ENCODE measurements at places on chromosomes 12 and 14.

DNA sequence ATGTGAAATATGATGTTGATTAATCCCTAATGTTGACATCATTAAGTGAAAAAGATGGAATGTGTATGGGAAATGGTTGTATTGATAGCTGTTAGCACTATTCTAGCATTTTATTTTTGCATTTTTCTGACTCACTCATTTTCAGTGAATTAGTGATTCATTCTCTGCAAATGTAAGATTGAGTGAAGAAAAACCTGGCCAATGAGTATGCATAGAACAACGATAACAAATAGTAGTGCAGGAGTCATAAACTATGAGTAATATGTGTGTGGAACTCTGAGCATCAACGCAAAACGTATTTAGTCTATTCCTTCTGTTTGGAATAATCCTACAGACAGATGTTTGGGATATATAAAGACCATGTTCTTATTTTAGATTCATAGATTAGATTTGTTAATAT, 76.3 kb upstream of the RTL1 start:
- no peak for DNase-seq

GRCh38 chr12:58877243-58877743, 43.0 kb downstream of the LRIG3 start:
- DNase-seq = no peak

DNA sequence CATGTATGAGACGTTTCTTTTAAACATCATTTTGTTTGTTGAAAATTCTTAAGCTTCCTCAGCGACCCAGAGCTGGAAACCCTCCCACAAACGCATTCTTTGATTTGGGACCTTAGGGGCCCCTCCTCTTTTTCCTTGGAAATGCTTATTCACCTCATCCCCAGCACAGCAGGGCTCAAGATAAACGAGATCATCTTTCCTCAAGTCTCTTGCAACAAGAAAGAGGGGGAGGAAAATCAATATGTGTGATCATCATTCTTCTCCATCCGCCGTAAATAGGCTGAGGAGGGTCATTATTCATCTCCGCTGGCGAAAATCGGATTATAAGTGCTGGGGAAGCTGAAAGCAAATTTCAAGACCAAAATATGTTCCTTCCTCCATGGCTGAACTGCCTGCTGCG, 1415.2 kb downstream of the AACS start:
- DNase-seq = no peak

GRCh38 chr12:110619534-110619953, 5.6 kb downstream of the TCTN1 start:
- DNase-seq = no peak

- peak; percentile 24 for DNase-seq
Measured at GRCh38 chr14:68977718-68978171, 1.4 kb downstream of the ACTN1 start.

- no peak for DNase-seq
Measured at GRCh38 chr12:132492522-132492921, 2.6 kb downstream of the FBRSL1 start.

DNA sequence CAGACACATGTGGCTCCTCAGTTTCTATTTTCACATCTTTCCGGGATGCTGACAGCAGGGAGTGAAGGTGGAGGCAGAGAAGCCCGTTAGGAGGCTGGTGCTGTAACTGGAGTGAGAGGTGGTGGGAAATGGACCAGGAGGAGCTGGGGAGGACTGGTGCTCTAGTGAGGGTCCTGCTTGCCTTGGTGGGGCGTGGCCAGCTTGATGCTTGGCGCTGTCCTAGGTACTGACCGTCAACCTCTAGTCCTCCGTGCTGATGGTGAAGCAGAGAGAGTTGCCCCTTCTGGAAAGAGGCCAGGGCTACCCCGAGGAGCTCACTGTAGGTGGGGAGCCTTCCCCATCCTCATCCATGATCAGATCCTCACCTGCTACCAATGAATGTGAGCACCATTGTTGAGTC, 1.4 kb downstream of the TRMT61A start:
- no peak for DNase-seq

GRCh38 chr14:68628605-68629310, 164.1 kb downstream of the ZFP36L1 start:
- peak; percentile 14 for DNase-seq

GRCh38 chr12:102462795-102463465, 17.4 kb downstream of the IGF1 start:
- DNase-seq = no peak

- DNase-seq = no peak
Measured at GRCh38 chr14:99055816-99056215, 216.2 kb downstream of the BCL11B start.

DNA sequence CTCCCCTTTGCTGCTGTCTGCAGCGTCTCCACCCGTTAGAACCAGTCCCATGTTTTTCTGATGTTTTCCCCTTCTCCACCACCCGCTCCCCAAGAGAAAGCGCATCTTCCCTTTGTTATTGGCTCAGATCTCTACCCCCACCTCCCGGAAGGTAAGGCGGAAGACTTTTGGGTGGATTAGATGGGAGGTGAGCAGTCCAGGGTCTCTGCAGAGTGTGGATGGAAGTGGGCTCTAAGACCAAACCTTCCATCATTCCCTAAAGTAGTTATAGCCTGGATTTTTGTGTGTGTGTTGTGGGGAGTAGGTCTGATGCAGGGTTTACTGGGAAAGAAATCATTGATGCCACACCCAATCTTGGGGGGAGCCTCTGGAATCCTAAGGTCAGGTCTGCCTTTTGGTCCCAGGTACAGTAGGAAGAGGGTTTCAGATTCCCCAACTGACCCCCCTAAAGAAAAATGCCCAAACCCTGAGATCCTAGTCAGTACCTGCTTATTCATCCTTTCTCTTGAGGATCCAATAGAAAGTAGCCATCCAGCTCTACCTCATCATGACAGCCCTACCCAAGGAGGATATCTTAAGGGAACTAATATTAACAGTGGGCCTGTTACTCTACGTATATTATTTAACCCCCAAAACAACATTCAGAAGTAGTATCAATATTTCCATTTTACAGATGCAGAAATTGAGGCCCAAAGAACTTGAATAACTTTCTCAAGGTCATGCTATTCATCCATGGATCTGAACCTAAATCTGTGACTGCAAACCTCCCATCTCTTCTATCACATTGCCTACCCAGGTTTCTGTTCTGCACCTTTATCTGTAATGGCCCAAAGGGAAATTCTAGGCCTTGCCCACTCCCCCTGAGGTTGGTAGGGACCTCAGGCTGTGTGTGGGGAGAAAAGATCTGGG, 1.1 kb downstream of the KIF5A start:
- DNase-seq = no peak

GRCh38 chr12:5785601-5786000, 159.5 kb downstream of the ANO2 start:
- no peak for DNase-seq

- DNase-seq = no peak
Measured at GRCh38 chr14:100487304-100487703, 99.9 kb downstream of the BEGAIN start.

- DNase-seq = no peak
Measured at GRCh38 chr12:41188058-41188840, at the start of gene PDZRN4. TSS of gene PDZRN4 (plus strand) at chr12:41188320.

- no peak for DNase-seq
Measured at GRCh38 chr14:103220134-103220981, 97.1 kb downstream of the TNFAIP2 start.

DNA sequence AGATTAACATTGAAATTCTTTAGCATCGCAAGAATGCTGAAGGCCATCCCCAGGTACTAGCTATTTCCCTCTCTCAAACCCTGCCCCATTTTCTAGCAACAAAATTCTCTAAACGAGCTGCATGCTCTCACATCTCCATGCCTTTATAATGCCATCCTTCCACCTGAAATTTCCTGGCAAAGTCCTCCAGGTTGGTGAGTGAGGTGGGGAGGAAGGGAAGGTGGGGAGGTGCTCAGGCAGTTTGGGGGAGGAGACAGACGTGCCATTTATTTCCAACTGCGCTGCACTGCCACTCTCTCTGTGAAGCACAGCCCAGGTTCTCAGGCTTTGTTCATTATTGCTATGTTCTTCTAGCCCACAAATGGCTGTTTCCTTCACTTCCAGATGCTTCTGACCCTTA, 208.4 kb downstream of the PAWR start:
- no peak for DNase-seq

DNA sequence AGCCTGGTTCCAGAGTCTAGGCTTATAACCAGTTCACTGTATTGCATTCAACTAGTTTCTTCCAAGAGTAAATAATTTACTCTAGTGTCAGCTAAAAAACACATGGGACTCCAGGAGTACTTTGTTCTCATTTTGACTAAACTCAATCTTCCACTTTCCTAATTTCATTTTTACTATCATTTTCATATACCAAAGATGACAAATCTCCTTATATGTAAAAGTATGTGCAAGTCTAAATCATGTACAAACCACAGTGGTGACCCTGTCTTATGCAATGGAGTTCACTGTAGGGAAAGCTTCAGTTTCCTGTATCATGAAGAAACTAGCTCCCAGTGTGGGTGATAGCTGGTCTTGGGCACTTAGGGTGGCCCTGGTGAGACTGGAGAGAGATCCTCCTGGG, 151.6 kb downstream of the HELB start:
- no peak for DNase-seq

DNA sequence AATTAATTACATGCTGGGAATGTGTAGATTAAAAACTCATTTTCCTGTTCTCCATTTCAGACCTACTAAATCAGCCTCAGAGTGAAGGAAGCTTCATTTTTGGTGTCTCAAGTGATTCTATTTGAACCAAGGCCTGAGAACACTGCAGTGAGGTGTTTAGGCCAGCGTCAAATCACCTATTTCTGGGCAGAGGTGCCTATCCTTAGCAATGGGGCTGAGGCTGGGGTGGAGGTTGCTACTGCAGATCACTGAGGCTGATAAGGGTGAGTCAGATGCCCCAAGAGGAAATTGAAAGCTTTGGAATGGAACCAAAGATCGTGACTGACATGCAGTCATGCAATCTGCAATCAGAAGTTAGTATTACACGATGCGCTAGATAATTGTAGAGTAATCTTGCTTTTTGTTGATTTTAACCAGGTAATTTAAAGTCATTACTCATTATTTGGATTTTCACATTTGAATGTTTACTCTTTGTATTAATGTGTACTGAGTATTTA, 4.4 kb downstream of the TXNRD1 start:
- peak; percentile 29 for DNase-seq

- DNase-seq = no peak
Measured at GRCh38 chr12:49369411-49370145, 2.3 kb downstream of the SPATS2 start.

DNA sequence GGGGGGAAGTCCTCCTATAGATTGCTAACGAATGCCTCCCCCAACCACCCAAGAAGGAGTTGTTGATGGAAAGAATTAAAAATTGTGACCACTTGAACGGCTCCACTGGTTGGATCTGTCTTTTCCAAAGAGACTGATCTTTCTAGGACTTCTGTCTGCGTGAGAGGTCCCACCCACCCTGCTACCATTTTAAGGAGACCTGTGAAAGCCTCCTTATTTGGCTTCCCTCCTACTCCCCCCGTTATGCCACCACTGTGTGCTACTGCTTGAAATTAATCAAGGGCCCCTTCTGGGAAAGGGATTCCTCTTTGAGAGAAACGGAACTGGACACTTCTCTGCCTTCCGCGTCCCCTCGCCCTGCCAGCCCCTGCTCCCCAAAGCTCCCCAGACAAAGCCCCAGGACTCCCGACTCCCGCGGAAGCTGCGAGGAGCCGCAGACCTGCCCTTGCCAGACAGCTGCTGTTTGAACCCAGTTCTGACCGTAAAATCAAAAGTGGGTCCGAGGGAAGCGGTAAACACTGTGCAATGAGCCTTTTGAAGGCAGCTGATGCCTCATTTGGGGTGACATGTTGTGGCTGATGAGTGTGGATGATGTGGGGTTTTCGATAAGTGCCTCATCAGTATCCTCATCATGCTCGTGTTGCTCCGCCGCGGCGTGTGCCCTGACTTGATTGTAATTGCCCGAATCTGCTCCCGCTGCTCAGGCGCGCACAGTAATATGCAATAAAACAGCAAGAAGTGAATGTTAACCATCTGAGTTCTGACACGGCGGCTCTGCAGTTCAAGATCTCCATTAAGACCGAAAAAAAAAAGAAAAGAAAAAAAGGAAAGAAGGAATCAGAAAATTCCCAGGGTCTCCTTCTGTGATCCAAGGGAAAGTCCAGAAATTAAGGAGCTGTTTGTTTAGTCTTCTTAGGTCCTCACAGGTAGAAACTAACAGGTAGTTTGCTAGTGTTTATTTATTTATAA, 48.2 kb downstream of the MBIP start:
- no peak for DNase-seq

- DNase-seq = no peak
Measured at GRCh38 chr14:97156705-97157104, 359.5 kb downstream of the VRK1 start.

DNA sequence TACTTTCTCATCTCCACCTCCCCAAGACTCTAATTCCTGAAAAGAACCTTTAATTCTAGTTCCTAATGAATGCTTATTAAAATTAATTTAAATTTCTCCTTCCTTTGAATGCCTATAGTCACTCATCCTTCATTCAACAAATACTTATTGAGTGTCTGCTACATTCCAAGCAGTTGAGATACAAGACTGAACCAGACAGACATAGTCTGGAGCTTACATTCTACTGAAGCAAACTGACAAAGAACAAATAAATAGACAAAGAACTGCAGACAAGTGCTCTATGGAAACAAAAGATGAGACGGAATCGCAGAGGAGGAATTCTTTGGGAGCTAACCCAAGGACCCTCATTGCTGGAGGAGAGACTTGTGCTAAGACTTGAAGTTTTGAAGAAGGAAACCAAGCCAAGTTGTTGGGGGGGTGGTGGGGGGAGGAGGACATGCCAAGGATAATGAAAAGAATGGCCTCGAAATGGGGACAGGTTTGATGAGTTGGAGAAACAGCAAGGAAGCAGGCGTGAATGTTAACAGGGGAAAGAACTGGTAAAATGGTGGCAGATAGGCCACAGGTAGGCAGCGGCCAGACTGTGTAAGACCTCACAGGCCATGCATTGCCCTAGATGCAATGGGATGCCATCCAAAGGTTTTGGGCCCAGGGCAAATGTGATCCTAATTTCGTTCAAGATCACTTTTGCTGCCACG, 9.7 kb upstream of the TDG start:
- DNase-seq = no peak

GRCh38 chr12:57474862-57475261, 4.8 kb downstream of the ARHGAP9 start:
- no peak for DNase-seq

DNA sequence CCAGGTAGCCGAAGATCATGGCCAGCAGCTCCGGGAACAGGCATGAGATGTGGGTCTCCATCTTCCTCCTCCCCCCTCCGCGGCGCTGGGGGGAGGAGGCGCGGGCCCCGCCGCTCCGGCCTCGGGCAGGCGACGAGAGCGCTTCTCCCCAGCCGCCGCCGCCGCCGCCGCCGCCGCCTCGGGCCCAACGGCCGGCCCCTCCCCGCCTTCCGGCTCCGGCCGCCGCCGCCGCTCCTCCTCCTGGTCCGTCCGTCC, 448 bp downstream of the FBXL14 start:
- DNase-seq = no peak
